ENCODE measurements at places on chromosomes 11 and 22. TPM values are rescaled to one million over a fixed set of nuclear protein-coding genes. Genes with fewer than 3 reads are reported as not detected.

The SYT7 gene
- 0.77 TPM for total RNA-seq

The GPHA2 gene
- not detected for total RNA-seq

The TIMP3 gene
- 26.1 TPM for total RNA-seq

The PACSIN3 gene
- total RNA-seq = 32.5 TPM

The RSF1 gene
- total RNA-seq = 13.2 TPM

The BCR gene
- 22.2 TPM for total RNA-seq

The PDGFD gene
- not detected for total RNA-seq

The PIWIL4 gene
- 1.2 TPM for total RNA-seq

The ANKK1 gene
- 0.06 TPM for total RNA-seq
